ENCODE measurements at places on chromosomes 5 and 9.

DNA sequence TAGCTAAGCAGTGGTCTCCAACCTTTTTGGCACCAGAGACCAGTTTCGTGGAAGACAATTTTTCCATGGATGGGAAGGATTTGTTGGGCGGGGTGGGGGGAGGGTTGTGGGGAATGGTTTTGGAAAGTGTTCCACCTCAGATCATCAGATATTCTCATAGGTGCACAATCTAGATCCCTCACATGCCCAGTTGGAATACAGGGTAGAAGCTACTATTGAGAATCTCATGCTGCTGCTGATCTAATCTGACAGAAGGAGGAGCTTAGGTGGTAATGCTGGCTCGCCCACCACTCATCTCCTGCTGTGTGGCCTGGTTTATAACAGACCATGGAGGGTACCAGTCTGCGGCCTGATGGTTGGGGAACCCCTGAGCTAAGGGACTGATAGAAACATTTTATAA, 662.7 kb upstream of the RGMB start:
- no peak for DNase-seq

GRCh38 chr9:3331801-3332200, 194.0 kb downstream of the RFX3 start:
- DNase-seq = no peak

DNA sequence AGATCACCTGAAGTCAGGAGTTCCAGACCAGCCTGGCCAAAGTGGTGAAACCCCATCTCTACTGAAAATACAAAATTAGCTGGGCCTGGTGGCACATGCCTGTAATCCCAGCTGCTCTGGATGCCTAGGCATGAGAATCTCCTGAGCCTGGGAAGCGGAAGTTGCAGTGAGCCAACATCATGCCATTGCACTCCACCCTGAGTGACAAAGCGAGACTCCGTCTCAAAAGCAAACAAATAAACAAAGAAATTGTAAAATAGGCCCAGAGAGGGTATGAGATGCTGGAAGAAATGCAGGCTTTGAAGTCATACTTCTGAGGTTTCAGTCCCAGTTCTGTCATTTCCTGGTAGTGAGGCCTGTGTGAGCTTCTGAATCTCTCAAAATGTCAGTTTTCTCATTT, 5.3 kb upstream of the ARHGEF37 start:
- no peak for DNase-seq

- no peak for DNase-seq
These were observed 31.2 kb downstream of the AMBP start for GRCh38 chr9:114046875-114047274.

DNA sequence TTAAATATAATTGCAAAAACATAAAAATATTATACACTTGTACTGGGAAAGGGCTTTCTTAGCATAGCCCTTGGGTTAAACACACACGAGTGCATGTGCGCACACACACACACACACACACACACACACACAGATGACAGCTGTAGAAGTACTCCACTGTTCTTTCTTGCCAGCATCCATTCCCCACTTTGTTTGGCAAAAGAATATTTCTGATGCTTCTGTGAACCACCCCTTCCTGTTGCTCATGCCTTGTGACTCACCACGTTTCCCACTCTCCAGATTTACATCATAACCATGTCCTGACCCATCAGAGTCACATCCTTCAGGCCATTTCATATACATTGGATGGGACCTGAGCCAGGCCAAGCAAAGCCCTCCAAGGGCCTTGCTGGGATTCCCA, 280.1 kb downstream of the DNAH5 start:
- no peak for DNase-seq

- DNase-seq = no peak
These were observed 31.5 kb downstream of the SLC6A3 start for GRCh38 chr5:1413611-1414241.

DNA sequence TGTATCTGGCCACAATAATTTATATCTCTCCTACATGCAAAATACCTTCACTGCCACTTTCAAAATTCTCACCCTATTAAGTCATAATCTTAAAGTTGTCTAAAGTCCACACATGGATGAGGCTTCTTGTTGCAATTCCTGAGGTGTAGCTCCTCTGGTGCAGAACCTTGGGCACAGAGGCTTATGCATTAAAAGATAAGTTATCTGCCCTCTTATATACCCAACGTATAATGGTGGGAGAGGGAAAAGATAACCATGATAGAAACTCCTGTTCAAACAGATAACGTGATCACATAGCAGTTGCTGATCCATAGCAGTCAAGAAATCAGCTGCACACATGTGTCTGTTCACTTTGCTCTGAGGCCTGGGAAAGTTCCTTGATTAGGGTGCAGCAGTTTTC, 1767.0 kb downstream of the MAT2B start:
- no peak for DNase-seq

GRCh38 chr5:63233911-63234310, 655.3 kb downstream of the LRRC70 start:
- no peak for DNase-seq

DNA sequence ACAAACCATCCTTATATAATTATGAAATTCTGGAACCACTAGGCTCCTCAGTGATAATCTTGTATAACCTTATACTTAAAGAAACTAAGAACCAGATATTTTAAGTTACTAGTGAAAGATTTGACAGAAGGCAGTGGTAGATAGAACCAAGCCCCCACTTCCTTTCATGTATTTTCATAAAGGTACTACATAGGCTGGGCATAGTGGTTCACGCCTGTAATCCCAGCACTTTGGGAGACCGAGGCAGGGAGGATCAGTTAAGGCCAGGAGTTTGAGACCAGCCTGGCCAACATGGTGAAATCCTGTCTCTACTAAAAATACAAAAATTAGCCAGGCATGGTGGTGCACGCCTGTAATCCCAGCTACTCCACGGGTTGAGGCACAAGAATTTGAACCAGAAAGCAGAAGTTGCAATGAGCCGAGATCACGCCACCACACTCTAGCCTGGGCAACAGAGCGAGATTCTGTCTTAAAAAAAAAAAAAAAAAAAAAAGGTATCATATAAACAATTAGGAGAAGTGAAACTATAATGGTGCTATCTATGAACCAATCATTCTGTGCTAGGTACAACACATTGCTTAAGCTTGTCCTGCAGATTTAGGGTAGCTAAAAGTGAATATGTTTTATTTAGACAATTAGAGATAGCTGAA, 27.9 kb upstream of the DTWD2 start:
- DNase-seq = no peak

GRCh38 chr9:36039696-36040095, 3.0 kb downstream of the RECK start:
- no peak for DNase-seq

- DNase-seq = no peak
These were observed 61.5 kb downstream of the TENT4A start for GRCh38 chr5:6774721-6775204.

DNA sequence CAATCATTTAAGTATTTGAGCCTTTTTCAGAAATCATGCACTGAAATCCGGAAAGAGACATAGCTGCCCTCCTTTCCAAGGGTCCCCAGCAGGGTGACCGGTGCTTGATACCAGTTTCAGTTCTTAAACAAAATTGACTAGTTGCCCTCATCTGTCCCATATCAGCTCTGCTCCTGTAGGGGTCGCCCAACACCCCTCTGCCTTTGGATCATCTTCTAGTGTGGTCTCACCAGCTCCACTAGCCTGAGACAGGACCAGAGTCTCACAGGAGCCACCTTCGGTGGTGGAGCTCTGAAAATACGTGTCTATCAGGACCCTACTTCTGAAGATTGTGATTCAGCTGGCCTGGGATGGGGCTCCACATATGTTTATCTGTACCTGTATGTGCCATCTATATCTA, 428.2 kb downstream of the ENC1 start:
- DNase-seq = no peak

- DNase-seq = no peak
These were observed 36.6 kb downstream of the ACER2 start for GRCh38 chr9:19445452-19445851.

GRCh38 chr9:126146254-126147145, 180.1 kb upstream of the MVB12B start:
- peak; percentile 43 for DNase-seq

DNA sequence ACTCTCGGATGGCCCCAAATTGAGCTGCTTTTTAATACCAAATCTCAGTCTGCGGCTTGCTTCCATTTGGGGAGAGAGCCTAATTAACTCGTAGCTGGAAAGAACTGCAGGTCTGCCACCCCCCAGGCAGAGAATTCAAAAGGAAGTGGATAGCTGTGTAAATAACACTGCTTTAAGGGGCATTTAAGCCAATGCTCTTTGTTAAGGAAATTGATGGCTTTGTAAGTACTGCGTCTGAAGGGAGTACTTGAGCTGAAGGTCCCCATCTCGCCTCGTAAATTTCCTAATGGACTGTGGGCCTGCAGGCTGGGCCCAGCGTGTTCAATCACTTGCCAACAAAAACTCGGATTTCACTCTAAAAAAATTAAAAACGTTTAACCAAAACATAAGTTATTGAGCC, 132.7 kb downstream of the PAPPA start:
- no peak for DNase-seq

- no peak for DNase-seq
These were observed 286.9 kb downstream of the ARHGEF28 start for GRCh38 chr5:73912821-73913271.

- DNase-seq = no peak
These were observed 45.8 kb downstream of the SECISBP2 start for GRCh38 chr9:89363921-89364665.

DNA sequence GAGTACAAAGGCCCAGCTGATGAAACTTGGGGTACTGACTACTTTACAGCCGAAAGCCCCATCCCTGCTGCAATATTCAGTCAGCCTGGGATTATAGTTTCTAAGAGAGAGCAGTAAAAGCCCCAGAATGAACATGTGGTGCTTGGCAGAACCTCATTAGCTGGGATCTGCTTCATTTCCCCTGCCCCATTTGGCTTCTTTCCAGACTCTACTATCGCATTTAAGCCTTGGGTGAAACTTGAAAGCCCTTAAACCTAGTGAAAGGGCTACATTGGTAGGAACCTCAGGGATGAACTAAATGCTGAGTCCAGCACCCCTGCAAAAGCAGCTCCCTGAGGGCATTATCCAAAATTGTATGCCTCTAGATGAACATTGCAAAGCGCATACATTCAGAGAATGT, 631.1 kb downstream of the ACTL7B start:
- no peak for DNase-seq

DNA sequence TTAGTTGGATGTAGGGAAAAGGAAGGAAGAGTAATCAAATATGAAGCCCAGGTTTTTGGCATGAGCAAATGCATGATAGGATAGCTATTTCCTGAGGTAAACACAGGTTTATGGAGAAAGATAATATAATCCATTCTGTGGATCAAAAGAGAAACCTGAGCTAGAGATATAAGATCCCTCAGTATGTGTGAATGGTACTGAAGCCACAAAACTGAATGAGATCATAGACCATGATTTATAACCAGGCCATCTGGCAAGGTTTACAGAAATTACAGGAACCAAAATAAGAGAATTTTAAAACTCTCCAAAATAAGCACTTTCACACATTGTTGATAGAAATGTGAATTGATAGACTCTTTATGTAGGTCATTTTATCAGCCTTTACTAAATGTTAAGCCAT, 28.7 kb upstream of the ECM2 start:
- no peak for DNase-seq

DNA sequence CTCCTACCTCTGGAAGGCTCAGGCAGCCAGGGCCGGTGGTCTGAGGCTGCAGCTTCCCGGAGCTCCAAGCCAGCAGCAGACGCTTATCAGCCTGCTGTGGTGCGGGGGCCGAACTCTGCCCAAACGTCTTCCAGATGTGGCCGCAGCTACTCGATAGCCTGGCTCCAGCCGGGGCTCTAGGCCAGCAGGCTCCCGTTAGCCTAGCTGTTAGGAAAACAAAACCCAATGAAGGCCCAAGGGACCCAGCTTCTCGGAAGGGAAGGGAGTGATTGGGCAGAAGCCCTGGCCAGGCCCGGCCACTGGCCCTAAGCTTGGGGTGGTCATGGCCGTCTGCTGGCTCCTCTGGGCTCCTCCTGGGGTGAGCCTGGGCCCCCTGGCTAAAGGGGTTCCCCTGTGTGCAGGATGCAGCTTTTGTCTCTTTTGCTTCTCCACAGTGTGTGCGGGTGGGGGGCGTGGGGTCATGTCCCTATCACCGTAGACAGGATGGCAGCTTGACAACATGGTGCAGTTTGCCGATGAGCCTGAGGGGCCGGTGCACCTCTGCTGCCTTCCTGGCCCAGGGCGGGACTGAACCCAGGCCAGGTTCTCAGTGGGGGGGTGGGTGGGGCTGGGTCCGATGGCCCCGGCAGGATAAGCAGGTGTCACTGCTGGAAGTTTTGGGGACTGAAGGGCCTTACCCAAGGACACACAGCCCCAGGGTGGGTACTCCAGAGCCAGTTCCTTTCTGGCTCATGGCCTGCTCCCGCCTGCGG, 18.7 kb downstream of the MYMK start:
- DNase-seq = no peak

GRCh38 chr9:110446171-110446570, 108.5 kb upstream of the TXNDC8 start:
- no peak for DNase-seq

GRCh38 chr9:81789721-81790120, 100.4 kb upstream of the TLE1 start:
- no peak for DNase-seq

- DNase-seq = no peak
These were observed 142.0 kb upstream of the RGMB start for GRCh38 chr5:98631311-98632054.

Measured in GM19239 (cell line).